Right atrium auricular region (tissue), 2 donors: ENCODE measurements at places on chromosomes 11 and 22.
A peak's percentile ranks its signal among the peaks of the same experiment; 100 is the strongest.

DNA sequence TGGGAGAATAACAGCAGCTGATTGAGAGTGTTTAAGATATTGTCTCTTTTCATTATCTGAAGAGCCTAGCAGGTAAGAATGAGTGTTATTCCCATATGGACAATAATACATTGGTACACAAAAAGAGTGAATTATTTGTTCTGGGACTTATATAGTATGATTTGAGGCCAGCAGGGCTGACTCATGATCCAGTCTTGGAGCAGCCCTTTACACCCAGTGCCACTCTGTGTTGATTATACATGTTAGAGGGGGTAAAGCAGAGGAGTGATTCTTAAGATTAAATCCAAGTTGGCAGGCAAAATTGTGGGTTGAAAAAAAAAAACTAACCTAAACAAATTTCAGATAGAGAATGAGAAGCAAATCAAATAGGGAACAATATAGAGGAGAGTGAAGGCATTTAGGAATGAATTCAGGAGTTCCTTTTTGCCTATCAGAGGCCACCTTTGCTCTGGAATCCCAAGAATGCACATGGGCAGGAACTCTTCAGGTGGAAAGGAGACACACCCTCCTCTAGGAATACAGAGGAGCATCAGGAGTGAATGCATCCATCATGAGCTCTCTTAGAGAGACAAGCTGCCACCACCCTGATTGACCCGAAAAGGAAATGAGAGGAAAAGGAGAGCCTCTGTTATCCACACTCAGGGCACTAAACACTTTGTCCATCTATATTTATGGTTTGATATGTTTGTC, 19.2 kb upstream of the MRGPRX1 start:
- no peak for DNase-seq

- DNase-seq: no peak
These were observed 77.0 kb downstream of the RAB30 start for GRCh38 chr11:82994604-82995230.

- no peak for DNase-seq
These were observed 115.2 kb upstream of the SORL1-AS1 start for GRCh38 chr11:121567995-121568394.

DNA sequence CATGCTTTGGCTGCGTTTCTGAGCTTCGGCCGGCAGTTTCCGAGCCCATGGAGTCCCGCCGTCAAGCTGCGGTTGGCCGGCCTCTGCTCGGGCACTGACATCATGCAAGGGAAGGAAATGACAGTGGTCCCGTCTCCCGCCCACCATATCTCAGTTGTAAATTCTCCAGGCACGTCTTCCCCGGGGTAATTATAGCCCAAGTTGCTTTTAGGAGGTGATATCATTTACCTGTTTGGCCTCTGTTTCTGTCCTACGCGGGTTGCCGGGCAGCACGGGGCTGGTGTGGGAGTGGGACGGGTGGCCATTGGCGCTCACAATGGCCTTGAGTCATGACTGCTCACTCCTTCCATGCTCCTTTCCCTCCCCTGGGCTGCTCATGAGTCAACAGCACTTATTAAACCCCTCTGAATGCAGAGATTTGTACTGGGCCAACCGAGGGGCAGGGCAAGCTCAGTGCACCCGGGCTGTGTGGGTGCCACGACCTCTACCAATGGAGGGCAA, 4.2 kb upstream of the ANO1 start:
- DNase-seq: peak; percentile 77

DNA sequence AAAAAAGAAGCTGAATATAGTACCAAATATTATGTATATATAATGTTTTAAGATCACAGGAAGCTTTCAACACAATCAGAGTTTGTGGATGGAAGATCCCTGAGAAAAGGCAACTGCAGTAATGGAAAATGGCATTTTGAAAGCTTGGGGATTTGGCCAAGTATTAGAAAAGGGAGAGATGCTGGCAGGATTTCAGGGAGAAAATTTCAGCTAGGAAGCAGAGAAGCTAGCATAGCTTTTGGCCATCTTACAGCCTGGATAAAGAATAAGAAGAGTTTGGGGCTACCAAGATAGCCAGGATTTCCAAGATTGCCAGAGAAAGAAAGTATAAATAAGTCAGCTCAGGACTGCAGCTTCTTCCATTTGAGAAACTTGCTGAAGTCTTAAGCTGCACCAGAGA, 440.8 kb upstream of the LUZP2 start:
- no peak for DNase-seq

DNA sequence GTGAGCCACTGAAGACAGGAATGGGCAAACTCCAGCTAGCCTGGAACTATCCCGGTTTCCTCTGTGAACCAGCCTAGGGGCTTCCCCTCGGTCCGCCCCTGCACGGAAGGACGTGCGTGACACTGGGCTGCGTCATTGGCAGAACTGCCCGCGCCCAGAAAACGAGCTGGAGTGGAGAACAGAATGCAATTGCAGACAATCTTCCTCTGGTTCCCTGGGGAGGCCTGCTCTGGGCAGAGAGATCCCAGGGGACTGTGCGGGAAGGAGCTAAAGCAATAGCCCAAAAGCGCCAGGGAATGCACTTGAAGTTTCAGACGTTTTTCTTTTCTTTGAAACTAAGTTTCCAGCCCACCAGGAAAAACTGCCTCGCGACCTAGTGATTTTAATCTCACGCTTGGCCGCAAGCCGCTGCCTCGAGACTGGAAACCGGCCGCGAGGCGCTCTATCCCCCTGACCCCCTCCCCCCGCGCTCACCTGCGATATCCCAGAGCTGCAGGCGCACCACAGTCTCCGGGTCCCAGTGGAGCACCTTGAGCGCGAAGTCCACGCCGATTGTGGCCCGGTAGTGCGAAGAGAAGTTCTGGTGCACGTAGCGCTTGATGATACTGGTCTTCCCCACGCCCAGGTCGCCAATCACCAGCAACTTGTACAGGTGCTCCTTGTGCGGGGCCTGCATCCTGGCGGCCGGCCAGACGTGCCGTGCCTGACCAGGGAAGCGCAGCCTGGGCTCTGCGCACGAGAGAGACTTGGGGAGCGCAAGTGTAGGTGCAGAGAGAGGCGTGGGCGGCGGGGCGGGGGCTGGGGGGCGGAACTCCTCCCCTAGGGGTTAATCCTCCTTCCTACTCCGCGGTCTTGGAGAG, at the start of gene RAB38:
Gene RAB38, minus strand, starts transcription at position 735 of the 860 bp plus-strand sequence. Its CDS starts 59 bp downstream, at position 676.
- peak; percentile 79 for DNase-seq

DNA sequence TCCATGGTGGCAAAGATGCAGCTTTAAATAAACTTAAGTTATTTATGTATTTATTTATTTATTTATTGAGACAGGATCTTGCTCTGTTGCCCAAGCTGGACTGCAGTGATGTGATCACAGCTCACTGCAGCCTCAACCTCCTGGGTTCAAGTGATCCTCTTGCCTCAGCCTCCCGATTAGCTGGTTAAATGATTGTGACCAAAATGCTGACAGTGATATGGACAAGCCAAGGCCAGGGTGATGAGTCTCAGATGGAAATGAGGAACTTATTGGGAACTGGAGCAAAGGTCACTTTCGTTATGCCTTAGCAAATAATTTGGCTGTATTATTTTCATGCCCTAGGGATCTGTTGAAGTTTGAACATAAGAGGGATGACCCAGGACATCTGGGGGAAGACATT, 9.3 kb upstream of the LRP5 start:
- no peak for DNase-seq

- DNase-seq: no peak
These were observed 11.2 kb downstream of the NLRP14 start for GRCh38 chr11:7031471-7031871.

DNA sequence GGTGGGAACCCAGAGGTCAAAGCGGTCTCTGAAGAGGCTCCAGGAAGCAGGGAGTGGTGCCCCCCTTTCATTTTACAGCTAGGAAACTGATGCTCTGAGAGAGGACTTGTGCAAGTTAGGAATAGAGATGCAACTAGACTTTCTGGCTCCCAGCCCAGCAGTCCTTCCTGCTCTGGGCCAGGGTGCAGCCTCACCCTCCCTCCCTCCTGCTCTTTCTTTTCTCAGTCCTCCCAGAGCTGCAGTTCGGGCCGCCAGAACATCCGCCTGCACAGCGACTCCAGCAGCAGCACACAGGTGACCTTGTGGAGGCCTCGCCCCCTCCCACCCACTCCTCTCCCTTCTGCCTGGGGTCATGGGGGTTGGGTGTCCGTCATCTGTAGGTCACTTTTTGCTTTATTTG, 51.5 kb downstream of the LHFPL7 start:
- DNase-seq: peak; percentile 87

GRCh38 chr22:32528984-32529982, 54.7 kb downstream of the FBXO7 start:
- DNase-seq: peak; percentile 97

DNA sequence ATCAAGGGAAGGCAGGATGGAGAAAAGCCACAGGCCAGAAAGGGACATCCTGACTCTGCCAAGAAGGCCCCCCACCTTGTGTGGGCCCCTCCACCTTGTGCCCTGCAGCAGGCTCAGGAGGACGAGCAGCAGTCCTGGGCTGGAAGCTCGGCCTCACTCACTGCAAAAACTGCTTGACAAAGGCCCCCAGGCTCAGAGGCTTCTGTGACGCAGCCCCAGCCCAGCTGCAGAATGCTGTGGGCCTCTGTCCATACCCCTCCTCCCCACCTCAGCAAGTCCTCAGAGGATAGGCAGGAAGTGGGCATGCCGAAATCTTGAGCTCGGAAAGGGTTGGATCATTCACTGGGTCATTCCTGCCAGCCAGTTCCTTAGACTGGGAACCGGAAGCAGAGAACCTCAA, 61.9 kb downstream of the NRXN2 start:
- peak; percentile 71 for DNase-seq

DNA sequence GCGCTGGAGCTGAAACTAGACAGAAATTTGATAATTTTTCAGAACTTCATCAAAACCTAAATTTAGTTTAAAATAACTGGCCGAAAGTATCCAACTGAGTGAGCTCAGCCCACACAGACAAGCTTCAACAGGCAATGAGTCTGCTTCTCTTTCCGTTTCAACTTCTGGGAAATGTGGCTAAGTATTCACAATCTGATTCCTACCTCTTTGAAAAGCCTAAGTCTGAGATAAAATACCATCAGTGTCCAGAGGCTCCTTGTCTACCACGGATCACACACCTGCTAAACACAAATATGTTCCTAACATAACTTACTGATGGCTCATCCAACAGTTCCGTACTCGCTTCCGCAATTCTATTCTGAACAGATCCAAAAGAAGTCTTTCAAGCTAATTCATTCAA, 8.5 kb downstream of the SIK3 start:
- no peak for DNase-seq

GRCh38 chr11:4025967-4026324, 68.7 kb upstream of the RRM1 start:
- DNase-seq: no peak

DNA sequence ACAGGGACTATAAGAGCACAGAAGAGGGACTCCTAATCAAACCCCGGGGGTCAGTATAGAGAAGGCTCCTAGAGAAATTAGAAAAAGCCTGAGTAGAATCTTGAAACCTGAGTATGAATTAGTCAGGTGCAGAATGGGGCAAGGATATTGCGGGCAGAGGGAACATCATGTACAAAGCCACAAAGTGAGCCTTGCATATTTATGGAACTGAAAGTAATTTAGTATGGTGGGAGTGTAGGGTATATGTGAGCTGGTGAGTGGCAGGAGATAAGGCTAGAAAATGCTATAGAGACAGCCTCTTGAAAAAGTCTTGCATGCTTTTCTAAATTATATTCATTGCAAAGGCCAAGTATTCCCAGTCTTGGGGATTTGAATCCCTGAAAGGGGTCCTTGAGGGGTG, 93.7 kb downstream of the STIM1 start:
- DNase-seq: no peak
